ENCODE measurements at places on chromosomes 5 and 9.

GRCh38 chr9:135879237-135879601 lies 28.1 kb downstream of the CAMSAP1 start:
- DNase-seq: no peak

- no peak for DNase-seq
These were observed 120.8 kb downstream of the GALNT10 start for GRCh38 chr5:154311362-154311761.

DNA sequence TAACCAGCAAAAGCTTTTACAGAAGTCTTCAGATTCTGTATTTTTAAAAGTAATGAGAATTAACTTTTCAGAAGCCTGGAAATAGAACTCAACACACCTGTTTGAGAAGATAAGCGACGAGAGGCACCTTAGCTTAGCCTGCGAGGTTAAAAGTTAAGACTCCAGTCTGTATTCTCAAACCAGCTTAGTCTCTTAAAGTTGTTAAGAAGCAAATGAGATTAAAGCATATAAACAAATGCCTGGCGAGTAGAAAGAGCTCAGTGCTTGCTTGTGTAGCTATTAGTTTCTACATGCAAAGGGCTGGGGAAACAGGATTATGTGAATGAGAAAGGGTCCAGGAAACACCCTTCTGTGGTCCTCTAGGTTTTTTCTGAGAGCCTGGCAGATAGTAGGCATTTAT lies 51.7 kb downstream of the MTAP start:
- DNase-seq: no peak

DNA sequence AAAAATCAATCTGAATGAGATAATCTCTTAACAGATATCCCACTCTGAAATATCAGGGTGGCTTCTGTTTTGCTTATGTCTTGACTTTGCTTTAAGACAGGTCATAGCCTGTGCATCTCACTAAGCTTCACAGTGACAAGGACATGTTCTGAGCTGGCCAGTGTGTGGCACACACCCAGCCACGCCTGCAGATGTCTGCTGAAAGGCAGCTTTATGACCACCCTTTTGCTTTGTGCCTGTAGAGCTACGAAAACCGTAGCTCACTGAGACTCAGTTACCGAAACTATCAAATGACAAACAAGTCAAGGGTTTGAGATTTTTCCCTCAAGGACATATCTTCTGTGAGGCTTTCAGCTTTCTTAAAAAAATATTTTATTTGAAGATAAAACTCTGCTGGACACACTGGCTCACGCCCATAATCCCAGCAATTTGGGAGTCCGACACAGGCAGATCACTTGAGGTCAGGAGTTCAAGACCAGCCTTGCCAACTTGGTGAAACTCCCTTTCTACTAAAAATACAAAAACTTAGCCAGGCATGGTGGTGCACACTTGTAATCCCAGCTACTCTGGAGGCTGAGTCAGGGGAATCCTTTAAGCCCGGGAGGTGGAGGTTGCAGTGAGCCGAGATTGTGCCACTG lies 233.2 kb downstream of the SPATA31A1 start:
- DNase-seq: no peak

GRCh38 chr5:115844321-115844817 lies 2.6 kb downstream of the AP3S1 start:
- no peak for DNase-seq

DNA sequence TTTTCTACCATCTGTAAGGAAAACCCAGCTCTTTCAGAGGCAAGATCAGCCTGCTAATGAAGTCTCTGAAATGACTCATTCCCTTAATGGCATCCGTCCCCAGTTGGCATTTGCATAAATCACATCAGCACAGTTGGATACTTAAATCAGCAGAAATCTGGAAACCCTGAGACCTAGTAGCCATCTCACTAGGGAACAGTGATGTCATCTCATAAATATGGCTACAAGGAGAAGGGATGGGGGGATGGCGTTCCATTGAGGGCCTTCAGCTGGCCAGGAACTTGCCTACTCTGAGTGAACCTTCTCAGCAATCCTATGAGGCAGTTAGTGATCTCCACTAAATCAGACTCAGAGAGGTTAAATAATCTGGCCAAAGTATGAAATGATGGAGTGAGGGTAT lies 81.8 kb downstream of the CMYA5 start:
- no peak for DNase-seq

- DNase-seq: no peak
These were observed 2.7 kb downstream of the LCN9 start for GRCh38 chr9:135665795-135666189.

Measured in AG04450 (cell line).